Hematopoietic multipotent progenitor cell treated with erythropoietin and hydrocortisone succinate and interleukin-3 and kit ligand, for 8 days (in vitro differentiated cells): ENCODE measurements at places on chromosomes 5 and 9.

- peak; percentile 88 for DNase-seq
Observed at GRCh38 chr9:97598461-97599288, 34.5 kb downstream of the TSTD2 start.

DNA sequence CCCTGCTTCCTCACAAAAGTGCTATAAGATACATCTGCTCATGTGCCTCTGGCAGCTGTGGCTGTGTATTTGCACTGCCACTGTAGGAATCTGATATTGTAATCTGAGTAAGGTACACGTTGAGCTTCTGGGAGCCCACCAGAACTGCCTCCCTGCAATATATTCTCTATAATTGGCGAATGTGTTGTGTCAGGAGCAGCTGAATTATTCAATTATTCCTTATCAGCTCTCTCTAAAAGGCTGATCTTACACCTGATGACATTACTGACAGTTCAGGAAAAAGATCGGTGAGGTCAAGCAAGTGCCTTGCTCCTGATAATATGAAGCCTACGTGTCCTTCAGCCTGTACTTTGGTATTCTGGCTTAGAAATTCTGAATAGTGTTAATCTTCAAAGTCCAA lies 1015.0 kb downstream of the CDH9 start:
- DNase-seq = no peak

DNA sequence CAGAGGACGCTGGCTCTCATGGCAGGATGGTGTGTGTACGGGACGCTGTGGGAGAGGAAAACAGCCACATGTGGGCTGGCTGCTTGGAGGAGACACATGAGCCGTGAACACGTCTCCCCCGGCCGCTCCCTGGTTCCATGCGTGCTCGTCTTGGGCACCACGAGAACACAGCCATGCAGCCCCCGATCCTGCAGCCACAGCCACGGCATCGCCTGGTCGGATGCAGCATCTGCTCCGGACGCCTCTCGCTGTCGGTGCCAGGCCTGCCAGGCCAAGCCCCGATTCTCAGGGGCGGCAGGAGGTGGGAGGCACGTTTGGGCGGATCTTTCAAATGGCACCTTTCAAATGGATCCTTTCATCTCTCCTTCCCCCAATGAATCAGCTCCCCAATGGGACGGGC lies 3.2 kb downstream of the LCN10 start:
- no peak for DNase-seq

DNA sequence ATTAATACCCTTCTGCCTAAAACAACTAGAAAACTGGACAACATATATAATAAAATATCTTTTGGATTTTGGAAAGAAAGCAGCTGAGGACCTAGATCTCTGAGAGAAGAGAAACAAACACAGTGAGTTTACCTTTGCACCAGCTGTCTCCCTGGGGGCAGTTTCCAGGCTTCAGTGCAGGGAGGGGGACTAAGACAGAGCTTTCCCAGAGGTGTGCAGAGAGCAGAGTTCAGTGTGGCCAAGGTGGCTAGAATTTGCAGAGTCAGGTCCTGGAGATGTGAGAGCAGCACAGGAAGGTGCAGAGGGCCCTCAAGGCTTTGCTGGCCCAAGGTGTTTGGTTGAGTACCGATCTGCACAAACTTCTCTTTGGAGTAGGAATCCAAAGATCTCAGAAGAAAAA lies 26.3 kb upstream of the PTPDC1 start:
- no peak for DNase-seq

GRCh38 chr5:10352430-10353240 lies 860 bp upstream of the MARCHF6 start:
- peak; percentile 71 for DNase-seq

- no peak for DNase-seq
Observed at GRCh38 chr5:176534640-176535039, 2.6 kb downstream of the RNF44 start.

GRCh38 chr5:2752821-2753439 lies 1.5 kb upstream of the IRX2 start:
- DNase-seq = no peak

GRCh38 chr5:14447958-14448911 lies 133.4 kb upstream of the OTULINL start:
- no peak for DNase-seq

DNA sequence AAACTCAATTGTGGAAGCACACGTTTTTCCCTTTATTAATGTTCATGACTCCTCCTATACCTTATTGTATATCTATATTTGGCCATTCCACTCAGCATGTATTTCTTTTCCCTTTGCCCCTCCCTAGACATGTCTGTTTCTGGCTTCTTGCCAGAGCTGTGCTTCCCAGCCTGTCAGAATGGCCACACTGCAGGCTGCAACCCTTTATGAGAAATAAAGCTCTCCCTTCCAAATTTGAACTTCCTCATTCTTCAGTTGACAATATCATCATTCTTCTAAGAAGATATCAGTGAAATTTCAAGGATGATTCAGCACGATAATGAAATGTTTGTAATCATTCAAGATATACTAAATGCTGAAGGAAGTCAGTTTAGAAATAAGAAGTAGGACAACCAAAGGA lies 107.6 kb upstream of the PRSS3 start:
- peak; percentile 74 for DNase-seq

GRCh38 chr9:137977571-137978261 lies 100.1 kb downstream of the CACNA1B start:
- no peak for DNase-seq

DNA sequence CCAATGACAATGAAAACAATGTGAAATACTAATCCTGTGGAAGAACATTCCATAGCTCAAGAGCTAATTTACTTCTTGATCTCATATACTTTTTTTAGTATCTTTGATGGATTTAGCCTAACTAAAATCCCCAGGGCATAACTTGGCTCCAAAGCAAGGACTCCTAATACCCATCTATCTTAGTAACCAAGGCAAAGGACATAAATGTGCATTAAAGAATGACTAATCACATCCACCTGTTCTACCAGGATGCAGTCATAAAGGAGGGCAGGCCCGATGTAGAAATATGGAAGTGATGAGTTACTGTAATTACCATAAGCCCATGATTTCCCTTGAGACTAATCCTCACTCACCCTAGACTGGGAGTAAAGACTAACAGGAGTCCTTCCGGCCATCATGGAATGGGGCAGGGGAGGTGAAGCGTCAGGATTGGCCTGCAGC lies 56.9 kb downstream of the KIF24 start:
- DNase-seq = no peak

DNA sequence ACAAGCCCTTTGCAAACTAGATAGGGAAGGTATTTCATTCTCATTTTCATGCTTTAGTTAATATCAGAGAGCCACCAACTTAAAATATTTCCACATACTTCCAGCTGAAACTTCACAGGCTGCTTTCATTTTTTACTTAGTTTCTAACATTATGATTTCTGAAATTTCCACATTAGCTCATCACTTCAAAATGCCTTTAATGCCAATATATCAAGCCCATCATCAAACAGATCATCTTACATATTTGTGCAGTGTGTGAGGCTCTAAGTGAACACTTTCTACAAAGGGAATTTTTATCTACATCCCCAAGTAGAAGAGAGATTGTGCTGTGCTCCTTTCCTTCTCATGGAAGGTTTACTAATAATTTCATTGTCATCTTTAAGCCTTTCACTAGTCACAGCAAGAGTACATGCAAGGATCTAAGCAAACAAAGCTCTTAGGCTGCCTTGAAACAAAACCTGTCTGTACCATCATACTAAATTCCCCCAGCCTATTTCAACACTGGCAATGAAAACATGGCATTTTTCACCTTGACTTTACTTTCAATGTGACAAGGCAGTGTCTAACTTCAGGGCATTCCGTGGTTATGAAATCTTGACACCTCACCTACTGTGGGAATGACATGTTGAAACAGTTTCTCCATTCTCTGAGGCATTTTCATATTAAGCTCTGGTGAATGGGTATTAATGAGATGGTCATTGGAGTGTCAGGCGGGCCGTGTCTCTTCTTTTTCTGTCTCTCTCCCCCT lies 45.4 kb downstream of the PPP2R2B start:
- no peak for DNase-seq

DNA sequence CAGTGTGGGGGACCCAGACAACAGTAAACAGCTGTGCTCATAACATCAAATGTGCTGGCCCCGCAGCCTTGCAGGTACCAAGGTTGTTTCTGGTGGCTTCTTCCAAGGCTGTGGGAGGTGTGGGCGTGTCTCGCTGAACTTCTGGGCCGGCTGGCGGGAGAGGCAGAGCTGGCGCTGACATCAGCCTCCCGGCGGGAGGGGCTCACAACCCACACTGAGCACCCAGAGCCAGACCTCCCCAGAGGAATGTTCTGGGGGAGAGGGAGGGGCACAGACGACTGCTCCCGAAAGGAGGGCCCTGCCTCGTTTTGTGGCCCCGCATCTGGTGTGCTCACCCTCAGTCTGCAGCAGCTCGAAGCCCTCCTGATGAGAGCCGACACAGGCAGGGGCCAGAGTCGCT lies 6.9 kb upstream of the SLC12A7 start:
- DNase-seq = no peak
